Stimulated activated CD8-positive, alpha-beta memory T cell treated with anti-CD3 and anti-CD28 coated beads, Interleukin-7, amount 100 ng/mL, for 1 hour (primary cell): ENCODE measurements at places on chromosomes 12 and 14.

- no peak for DNase-seq
These were observed 11.9 kb upstream of the SH2B3 start for GRCh38 chr12:111393700-111394300.

GRCh38 chr12:6696690-6697583 lies 3.7 kb downstream of the PIANP start:
- DNase-seq = no peak

DNA sequence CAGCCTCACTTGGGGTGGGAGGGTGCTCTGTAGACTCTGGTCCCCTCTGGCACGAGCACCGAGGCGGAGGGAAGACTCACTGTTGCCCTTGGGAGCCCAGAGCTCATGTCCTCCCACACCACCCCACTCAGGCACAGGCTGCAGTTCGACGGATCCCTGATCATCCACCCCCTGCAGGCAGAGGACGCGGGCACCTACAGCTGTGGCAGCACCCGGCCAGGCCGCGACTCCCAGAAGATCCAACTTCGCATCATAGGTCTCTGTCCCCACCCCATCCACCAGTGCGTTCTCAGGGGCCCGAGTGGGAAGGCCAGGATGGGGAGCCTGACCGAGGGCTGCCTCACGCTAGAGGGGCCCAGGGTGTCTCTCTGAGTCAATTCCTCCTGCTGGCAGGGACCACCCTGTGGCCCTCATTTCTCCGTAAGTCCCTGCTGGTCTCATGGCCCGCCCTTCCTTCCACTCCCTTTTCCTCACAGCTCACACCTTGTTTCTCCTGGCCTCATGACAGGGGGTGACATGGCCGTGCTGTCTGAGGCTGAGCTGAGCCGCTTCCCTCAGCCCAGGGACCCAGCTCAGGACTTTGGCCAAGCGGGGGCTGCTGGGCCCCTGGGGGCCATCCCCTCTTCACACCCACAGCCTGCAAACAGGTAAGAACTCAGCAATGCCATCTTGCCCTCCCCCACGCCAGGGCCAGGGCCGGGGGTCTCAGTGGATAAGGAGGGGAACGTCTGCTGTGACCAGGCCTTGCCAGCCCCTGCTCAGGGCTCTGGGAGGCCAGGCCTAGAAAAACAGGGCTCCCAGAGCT lies 27.0 kb downstream of the PAPLN start:
- no peak for DNase-seq

DNA sequence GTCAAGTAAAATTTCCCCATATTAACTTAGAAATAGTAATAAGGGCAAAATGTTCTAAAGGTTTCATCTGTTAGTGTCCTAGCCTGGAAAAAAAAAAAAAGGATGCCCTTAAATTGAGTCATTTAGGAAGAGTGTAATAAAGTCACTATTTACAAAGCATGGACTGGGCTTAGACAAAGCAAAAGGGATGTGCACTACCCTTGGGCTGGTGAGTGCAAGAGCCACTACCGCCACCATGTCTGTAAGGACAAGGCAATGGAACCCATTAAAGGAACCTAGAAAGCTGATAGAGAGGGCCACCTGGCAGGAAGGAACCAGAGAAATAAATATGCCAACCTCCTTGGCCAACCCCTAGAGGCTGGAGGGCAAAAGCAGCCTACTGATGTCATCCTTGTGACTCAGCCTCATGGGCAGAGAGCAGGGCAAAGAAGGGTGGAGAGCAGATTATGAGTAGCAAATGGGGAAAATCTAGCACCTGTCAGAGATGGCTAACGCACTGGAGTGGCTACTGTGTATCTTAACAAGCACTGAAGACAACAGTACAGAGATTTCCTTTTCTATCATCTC lies 59.5 kb upstream of the FUT8 start:
- DNase-seq = no peak

- DNase-seq = no peak
These were observed 2.4 kb downstream of the CCDC63 start for GRCh38 chr12:110849221-110849620.

GRCh38 chr12:84641940-84642545 lies 270.6 kb downstream of the SLC6A15 start:
- no peak for DNase-seq

DNA sequence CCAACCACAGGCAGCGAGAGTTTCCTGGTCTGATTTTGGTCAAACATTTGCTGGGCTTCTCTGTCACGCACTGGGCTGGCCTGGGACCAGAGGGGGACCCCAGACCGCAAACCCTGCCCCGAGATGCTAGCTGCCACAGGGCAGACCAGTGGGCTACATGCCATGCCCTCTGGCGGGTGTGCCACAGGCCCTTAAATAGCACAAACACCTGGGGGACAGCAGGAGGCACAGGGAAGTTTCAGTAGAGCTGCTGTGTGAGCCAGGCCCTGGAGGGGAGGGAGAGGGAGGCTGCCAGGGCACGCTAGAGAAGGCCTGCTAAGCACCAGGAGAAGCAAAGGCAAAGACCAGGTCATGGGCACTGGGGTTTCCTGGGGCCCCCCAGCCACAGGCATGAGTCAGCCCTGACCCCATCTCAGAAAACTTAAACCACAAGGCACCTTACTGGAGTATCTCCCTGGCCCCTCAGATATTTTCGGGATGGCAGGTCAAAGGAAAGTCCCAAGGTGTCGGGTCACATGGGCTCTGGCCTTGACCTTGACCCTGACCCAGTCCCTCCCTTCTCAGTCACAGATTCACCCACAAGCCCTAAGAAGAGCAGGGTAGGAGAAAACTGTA lies 29.2 kb downstream of the ITPK1 start:
- DNase-seq = no peak

- DNase-seq = no peak
These were observed 110.0 kb downstream of the ARF6 start for GRCh38 chr14:50002926-50003212.

DNA sequence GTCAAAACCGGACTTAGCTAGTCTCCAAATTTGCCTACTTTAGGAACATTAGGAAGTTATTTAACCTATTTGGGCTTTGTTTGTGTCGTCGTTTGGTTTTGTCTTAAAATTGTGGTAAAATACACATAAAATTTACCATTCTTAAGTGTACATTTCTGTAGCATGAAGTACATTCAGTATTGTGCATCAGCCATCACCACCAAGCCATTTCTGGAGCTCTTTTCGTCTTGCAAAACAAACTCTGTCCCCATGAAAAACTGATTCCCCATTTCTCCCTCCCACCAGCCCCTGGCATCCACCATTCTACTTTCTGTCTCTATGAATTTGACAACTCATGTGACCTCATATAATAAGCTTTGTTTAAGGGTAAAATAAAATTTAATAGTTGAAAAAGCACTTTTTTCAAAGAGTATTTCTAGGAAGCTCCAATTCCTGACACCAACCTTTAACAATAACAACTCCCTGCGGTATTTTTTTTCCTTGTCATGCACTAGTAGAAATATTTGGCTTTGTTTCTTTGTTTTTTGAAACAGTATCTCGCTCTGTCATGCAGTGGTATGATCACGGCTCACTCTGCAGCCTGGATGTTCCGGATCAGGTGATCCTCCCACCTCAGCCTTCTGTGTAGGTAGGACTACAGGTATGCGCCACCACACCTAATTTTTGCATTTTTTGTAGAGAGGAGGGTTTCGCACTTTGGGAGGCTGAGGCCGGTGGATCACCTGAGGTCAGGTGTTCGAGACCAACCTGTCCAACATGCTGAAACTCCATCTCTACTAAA lies 3.6 kb upstream of the UBC start:
- no peak for DNase-seq

DNA sequence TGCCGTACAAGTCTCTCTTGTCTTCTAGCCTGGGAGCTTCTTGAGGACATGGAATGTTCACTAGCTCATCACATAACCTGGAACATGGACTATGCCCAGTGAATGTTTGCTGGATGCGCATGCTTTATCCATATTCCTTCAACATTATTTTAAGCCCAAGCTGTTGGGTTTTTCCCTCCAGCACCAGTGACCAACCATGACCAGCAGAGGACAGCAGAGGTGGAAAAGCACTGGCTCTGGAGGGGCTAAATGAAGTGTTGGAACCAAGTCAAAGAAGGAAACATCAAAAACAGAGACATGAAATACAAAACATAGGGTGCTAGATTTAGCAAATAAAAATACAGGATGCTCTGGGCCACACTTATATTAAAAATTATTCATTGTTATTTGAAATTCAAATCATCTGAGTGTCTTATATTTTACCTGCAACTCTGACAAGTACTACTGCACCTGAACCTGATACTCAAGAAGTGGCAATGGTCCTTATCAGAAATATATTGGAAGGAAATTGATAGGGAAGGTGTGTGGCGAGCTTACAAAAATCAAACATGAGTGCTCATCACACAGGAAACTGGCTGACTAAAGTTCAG lies 23.1 kb upstream of the HELB start:
- no peak for DNase-seq

DNA sequence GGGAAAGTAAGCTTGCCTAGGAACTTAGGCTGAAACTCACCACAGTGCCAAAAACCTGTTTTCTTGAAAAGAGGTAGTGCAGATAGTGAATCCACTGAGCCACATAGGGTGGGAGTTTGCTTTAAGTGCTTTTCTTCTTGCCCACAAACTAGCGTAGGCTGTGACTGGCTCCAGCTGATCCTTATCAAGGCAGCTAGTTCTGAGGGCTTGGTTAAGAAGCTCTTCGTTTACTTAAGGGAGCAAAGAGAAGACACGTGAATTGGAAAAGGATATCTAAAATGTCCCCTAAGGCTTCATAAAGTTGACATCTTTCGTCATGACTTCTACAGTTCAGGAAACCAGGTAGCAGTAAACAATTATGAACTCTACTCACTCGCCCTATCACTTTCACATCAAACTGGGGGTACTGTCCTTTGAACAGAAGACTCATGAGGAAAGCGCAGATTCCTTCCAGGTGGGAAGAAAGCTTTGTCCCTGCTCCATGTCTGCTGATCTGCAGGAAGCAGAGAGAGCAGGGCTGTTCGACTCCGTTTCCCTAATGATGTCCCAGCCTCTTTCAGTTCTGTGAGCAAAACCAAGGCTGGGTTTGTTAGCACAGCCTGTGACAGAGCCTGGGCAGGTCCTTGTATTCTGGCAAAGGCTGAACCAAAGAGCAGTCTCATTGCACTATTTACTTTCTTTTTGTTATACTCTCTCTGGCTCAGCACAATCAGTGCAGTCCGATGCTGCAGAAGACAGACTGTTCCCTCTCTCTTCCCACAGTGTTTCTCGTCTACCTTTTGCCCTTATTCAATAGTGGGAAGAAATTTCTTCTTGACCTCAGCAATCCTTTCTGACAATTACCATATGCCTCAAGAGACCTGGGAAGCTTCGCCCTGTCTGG lies 93.5 kb upstream of the ETV6 start:
- no peak for DNase-seq

DNA sequence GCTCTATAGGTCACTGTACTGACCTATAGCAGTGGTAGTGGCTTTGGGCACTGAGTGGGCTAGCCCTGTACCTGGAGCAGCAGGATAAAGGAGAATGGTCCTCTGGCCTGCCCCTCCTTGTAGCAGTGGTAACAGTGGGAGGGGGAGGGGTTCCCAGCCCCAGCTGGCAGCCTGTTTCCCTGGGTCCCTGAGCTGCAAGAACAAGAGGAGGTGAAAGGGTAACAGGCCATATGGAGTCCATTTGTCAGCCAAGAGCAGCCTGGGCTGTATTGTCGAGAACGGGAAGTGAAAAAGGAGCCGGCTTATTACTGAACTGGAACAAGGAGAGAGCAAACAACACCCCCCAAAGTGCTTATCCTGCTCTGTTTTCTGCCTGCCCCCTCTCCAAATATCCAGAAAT lies 73.8 kb upstream of the SRSF5 start:
- no peak for DNase-seq

DNA sequence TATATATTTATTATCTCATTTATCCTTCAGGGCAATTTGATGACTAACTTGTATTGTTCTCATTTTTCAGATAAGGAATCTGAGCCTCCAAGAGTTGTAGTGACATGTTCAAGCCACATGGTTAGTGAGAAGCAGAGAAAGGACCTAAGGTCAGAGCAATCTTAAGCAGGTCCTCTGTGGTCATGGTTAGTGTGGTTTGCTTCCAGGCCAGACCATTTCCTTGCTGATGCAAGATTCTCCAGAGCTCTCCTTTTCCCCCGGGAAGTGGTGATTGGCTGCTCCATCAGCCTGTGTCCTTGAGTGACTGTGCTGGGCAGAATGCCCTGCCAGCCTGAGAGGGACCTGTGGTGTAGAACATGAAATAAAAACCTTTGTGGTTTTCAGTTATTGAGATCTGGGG lies 141.3 kb downstream of the KTN1 start:
- no peak for DNase-seq

DNA sequence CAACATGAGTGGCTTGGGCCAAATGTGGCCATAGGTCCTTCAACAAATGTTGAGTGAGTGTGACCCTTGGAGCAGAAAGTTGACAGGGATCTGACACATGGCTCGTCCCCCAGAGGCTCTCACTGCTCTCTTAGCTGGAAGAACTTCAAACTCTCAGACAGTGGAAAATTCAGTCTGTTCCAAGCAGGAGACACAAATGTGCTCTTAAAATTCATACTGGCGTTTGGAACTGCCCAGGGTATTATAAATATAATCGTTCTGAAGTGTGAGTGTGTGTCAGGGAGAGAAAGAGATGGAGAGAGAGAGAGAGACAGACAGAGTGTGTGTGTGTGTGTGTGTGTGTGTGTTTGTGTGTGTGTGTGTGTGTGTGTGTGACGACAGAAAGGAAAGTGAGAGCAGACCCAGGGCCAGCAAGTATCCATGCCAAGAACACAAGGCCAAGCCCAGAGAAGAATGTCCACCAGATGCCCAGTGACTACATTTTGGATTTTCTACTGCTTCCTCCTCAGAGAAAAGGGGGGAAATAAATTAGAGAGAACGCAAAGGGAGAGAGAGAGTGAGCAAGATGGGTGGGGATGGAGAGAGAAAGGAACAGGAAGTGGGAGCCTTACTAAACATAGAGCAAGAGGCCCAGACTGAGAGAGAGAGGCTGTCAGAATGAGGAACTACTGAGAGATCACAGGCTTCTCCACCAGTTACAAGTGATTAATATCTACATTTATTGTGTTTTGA lies 193.6 kb upstream of the NUDT4 start:
- no peak for DNase-seq

GRCh38 chr14:105538481-105539049 lies 12.2 kb downstream of the TMEM121 start:
- no peak for DNase-seq

GRCh38 chr12:1470051-1470450 lies 124.3 kb downstream of the FBXL14 start:
- DNase-seq = no peak

GRCh38 chr12:70534466-70534865 lies 102.8 kb downstream of the PTPRB start:
- DNase-seq = no peak
